ENCODE measurements at places on chromosomes 13 and 19.
A peak's percentile ranks its signal among the peaks of the same experiment; 100 is the strongest.

- no peak for DNase-seq
Observed at GRCh38 chr19:17772172-17772571, 20.9 kb downstream of the FCHO1 start.

GRCh38 chr19:48111280-48111679 lies 663 bp upstream of the PLA2G4C start:
- no peak for DNase-seq

GRCh38 chr13:111893071-111893606 lies 173.8 kb upstream of the SOX1 start:
- no peak for DNase-seq

GRCh38 chr19:18862976-18863842 lies 31.4 kb downstream of the UPF1 start:
- DNase-seq: no peak

- no peak for DNase-seq
Observed at GRCh38 chr19:5372572-5373200, 32.1 kb upstream of the PTPRS start.

GRCh38 chr13:74226791-74227475 lies 92.7 kb upstream of the KLF12 start:
- no peak for DNase-seq

DNA sequence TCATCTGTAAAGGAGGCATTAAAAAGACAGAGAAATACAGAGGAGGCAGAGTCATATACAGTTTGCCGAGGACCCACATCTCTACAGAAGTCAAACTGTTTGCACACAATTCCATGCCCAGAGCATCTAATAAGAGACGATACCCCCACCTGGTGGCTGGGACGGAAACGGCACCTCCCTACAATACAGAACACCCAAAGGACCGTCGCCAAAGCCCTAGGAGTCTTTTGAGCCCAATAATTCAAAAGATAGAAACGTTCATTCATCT lies 703 bp upstream of the PLEKHG2 start:
- peak; percentile 95 for DNase-seq

DNA sequence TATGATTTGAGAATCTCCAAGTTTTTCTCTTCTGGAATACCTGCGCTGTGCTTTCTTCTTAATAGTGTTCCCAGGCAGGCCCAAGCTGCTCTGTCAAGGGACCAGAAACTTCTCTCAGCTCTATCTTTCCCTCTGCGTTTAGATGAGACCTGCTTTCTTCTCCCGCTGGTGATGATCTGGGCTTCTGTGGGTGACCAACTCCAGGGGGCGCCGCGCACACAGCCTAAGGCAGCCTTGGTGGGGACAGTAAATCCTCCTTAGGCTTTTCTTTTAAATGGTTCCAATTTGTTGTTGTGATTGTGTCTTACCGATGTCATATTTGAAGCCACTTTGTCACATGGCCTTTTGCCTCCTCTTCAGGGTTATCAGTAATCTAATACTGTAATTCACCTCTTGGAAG lies 439.4 kb upstream of the KLF12 start:
- DNase-seq: no peak

DNA sequence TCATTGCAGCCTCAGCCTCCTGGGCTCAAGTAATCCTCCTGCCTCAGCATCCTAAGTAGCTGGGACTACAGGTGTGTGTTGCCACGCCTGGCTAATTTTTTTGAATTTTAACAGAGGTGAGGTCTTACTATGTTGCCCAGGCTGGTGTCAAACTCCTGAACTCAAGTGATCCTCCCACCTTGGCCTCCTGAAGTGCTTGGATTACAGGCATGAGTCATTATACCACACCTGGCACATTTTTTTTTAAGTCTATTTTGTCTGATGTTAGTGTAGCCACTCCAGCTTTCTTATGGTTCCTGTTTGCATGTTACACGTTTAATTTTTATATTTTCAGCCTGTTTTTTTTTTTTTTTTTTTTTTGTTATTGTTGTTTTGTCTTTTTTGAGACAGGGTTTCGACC lies 24.8 kb downstream of the KDM4B start:
- no peak for DNase-seq

- DNase-seq: no peak
Observed at GRCh38 chr13:44322928-44323327, 50.7 kb upstream of the SERP2 start.

DNA sequence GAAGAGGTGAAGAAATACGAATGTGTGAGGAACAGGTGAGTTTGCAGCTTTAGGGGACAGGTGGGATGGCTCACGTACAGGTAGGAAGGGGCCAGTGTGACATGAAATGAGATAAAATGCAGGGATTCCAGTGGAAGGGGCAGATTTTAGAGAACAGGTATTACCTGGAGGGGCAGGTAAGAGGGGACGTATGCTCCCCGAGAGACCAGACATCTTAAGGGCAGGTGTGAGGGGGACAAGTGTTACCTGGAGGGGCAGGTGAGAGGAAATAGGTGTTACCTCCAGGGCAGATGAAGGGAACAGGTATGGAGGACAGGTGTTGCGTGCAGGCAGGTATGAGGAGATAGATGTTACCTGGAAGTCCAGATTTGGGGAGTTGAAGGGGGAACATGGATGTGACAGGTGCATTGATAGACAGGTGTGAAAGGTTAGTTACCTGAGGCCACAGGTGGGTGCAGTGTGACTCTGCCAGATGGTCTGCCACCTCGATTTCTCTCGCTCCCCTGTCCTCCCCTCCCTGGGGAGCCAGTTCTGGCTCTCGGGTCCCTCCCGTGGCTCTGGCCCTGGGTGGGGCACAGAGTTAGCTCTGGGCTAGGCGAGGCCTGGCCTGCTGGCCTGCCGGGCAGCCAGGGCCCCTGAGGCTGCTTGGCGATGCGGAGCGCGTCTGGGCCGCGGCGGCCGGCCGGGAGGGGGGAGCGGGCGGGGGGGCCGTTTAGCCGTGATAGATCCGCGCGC lies 2.1 kb downstream of the ERFL start:
- no peak for DNase-seq

GRCh38 chr13:78193846-78194245 lies 275.2 kb upstream of the EDNRB start:
- DNase-seq: no peak

GRCh38 chr19:30311911-30312310 lies 60.3 kb upstream of the ZNF536 start:
- DNase-seq: no peak

GRCh38 chr19:38057959-38058690 lies 151.1 kb downstream of the SIPA1L3 start:
- no peak for DNase-seq

DNA sequence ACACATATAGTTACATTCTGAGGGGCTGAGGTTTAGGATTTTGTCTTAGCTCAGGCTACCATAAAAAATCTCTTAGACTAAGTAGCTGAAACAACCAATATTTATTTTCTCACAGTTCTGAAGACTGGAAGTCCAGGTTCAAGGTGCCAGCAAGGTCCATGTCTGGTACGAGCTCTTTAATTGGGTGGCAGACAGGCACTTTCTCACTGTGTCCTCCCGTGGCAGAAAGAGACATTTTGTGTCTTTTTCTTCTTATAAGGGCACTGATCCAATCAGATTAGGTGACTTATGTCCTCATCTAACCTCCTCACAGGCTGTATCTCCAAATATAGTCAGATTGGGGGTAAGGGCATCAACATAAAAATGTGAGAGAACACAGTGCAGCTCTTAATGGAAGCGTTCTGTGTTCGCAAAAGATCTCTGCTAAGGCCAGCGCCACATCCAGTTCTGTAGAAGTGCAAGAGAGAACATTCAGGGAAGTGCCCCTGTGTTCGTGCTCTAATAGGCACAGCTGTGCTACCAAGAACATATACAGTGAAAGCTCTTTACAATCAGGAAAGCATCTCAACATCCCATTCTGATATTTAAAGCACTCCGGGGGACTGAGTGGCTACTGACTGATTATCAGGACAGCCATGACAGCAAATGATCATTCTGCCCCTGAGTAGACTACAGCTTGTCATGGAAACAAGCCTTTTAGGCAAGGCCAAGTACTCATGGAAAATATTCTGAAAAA lies 819.2 kb downstream of the LIG4 start:
- DNase-seq: no peak

DNA sequence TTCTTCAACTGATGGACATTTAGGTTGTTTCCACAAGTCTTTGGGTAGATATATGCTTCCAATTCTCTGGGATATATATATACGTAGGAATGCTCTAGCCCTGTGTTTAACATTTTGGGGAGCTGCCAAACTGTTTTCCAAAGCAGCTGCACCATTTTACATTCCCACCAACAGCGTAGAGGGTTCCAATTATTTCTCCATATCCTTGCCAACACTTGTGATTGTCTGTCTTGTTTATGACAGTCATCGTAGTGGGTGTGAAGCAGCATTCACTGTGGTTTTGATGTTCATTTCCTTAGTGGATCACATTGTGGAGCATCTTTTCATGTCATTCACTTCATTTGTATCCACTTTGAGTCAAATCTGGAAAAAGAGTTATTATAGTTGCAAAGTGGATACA lies 4.7 kb upstream of the CBLC start:
- DNase-seq: no peak

DNA sequence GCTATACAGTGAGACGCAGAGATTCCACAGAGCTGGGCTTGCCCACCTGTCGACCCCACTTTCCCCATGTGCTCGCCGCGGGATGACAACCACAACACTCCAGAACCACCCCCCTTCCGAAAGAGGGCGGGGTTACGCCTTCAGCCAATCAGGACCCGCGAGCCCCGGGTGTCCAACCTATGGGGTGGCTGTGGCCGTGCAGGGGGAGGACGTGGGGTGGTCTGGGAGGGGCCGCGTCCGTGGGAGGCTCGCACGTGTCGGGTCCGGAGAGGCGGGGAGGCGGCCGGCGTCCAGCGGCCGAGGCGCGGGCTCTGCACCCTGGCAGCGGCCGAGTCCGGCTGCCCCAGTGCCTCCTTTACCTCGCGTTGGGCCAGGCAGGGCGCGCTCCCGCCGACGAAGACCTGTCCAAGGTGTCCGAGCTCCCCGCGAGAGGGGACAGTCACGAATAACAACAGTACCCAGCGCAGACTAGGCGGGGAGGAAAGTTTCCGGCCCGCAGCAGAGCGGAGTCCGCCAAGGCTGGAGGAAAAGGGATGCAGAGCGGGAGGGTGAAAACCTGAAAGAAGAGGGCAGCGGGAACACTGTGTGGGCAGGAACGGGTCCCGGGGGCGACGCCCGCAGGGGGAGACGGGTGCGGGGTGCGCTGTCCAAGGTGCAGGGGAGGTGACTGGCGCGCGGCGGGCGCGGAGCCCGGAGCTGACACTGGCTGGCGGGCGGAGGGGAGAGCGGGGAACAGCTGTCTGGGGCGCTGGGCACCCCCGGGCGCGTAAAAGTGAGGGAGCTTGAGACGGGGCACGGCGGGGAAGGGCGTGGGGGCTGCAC lies 911 bp downstream of the ENOX1 start:
- DNase-seq: peak; percentile 44

GRCh38 chr13:92677571-92677970 lies 549.0 kb upstream of the GPC6 start:
- no peak for DNase-seq

GRCh38 chr13:45932676-45933075 lies 81.1 kb upstream of the SIAH3 start:
- no peak for DNase-seq

- DNase-seq: no peak
Observed at GRCh38 chr19:362154-362553, 17.6 kb upstream of the MIER2 start.

- DNase-seq: no peak
Observed at GRCh38 chr13:42277618-42278276, 5.8 kb downstream of the AKAP11 start.
